Stimulated activated CD4-positive, alpha-beta T cell treated with anti-CD3 and anti-CD28 coated beads, Interleukin-2, amount 100 ng/mL, for 48 hours (primary cell): ENCODE measurements at places on chromosomes 1 and 21.

- DNase-seq: no peak
Measured at GRCh38 chr1:209040351-209040750, 543.2 kb upstream of the CAMK1G start.

DNA sequence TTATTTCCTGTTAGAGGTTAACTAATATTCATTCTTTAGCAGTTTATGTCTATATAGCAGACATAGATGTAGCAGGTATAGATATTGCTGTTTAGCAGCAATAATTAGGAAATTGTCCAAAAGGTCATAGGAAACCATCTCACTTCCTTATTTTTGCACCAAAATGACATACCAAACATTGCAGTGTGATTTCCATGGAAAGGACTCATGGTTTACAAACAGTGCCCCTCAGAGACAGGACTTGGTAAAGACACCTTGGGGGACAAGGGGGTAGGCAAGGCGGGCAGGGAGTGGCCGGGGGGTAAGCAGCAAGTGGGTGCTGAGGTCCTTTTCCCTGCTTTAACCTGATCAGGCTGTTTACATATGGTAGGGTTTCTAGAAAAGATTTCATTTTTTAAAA lies 30.5 kb downstream of the BATF3 start:
- DNase-seq: no peak

DNA sequence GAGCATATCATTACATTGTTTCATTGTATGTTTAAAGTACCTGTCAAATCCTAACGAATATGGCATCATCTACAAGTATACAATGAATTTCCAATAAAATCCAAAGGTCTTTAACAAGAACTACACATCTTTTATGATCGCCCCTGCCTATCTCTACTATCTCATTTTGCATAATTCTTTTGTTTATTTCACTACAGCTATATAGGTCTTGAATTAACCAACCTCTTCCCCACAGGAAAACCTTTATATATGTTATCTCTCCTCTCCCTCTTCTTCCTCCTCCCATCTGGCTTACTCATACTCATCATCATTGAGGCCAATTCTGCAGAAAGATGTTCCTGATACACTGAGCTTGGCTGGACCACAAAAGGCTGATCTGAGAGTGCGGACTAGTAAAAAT lies 175.5 kb downstream of the DENND1B start:
- no peak for DNase-seq

DNA sequence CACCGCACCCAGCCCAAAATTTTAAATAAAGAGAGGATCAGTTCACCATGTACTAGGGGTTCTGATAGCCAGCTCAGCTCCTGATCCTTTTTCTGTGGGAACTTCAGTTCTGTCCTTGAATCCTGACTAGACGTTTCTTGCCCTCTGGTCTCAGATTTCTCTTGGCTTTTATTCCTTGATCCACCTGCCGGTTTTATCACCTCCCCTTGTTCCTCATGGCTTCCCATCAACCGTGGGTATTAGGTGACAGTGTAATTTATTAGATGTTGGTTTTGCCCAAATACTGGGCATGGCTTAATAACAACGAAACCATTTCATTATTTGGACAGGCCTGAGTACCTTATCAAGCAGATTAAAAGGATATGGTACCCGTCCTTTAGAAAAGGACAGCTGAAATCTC lies 22.5 kb downstream of the SLC45A1 start:
- DNase-seq: no peak

DNA sequence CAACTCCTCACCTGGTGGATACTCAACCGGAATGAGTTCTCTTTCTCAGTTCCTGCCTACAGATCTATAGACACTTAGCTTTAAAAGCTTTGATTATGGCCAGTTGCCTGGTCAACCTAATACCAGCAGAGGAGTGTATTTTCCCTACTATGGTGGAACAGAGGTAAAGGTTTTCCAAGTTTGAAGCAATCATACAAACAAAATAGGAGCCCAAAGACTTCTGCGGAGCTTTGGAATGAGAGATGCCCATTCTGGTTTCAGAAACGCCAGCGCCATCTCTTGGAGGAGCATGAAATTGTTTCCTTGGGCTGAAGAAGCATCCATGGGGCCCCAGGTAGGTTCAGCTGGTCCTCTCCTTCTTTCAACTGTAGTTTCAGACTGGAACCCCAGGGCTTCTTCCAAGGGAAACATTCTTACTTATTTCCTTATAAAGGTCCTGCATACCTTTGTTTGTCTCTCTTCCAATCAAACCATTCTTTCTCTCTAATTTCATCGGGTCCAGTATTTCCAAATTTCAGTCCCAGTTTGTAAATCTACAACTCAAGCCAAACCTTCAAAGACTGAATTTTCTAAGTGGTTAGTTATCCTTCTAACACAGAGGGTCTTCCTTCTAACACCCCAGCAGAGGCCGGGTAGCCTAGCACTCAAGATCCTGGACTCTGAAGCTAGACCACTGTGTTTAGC lies 95.9 kb downstream of the KCNJ15 start:
- peak; percentile 66 for DNase-seq

DNA sequence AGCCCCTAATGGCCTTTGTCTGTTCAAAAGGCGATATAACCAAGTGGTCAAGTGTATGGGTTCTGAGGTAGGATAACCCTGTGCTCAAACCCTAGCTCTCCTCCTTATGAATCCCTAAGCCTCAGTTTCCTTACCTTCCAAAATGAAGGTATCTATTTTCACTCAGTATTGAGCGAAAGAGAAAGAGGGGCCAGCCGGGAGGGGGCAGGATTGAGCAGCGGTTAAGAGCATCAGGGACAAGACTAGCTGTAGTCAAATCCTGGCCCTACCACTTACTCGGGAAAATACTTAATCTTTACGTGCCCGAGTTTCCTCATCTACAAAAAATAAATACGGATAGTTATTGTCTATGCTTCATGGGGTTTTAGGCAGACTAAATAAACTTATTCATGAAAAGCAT lies 25.7 kb downstream of the LY9 start:
- DNase-seq: no peak

DNA sequence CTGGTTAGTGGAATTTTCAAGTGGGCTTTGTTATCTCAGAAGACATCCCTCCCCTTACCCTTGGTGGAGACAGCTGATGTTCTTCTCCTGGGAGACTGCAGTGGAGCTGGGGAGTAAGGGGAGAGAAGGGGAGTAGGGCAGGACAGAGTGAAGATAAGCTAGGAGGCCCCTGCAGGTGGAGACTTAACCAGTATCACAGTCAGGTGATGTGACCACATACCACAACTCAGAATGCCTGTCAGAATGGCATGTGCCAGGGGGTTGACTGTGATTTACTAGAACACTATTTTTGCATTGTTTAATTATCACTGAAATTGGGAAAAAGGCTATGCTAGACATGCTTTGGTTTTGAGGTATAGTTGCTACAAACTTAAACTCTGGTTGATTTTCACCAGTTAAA lies 124.6 kb downstream of the NRDC start:
- no peak for DNase-seq

GRCh38 chr1:118773656-118774055 lies 214.5 kb downstream of the TBX15 start:
- DNase-seq: no peak

DNA sequence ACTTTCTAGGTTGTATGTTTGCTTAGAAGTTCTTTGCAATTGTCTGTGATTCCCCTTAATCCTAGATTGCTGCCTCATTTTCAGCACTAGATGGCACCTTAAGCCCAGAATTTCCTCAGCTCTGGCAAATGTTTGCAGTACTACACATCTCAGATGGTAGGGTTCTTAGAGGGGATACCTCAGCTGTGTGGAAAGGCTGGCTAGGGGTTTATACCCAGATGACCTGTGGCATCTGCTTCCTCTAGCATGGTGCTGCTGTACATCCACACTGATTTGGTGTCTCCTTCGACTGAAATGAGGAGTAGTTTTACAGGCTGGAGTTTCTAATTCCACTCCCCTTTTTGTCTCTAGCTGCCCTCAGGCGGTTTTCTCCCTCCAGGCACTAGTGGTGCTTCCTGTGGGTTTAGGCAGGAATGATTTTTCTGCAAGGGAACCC lies 23.5 kb downstream of the ASB17 start:
- DNase-seq: no peak

GRCh38 chr1:18668750-18669404 lies 38.2 kb downstream of the PAX7 start:
- no peak for DNase-seq

DNA sequence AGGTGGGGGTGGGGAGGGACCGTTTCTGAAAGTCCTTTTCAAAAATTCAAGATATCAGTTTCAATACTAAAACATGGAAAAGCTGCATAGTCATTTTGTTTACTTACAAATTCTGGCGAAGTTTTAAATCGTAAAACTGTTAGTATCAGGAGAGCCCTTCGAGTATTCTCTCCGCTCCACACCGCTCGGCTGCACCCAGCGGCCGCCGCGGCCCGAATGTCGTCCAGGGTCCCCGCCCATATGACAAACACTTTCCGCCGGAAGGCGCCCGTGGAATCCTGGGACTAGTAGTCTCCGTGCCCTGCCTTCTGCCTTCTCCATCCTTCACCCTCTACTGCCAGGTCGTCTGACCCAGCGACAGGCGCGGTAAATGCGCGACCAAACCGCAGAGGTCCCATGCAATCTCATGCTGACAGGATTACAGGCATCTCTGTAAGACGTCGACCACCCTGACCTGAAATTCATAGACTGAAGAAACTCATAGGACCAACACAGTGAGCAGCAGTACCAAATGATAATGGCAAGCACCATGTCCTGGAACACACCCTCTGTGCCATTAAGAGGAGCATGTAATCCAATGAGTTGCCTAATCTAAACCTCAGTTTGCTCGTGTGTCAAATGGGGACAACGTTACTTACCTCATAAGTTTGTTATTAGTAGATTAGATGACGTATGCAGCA lies at the start of gene TOR1AIP2:
TSS of gene TOR1AIP2 (minus strand) at position 218 of the 680 bp plus-strand sequence. CDS start 25,138 bp downstream, outside the sequence.
- peak; percentile 84 for DNase-seq

- no peak for DNase-seq
Measured at GRCh38 chr1:7501084-7501491, 270.0 kb upstream of the VAMP3 start.
